Right forelimb (tissue), 1 donor: ENCODE measurements at places on chromosomes 3 and 15.

- DNase-seq = peak; percentile 72
Observed at GRCh38 chr3:50124052-50124799, 30.9 kb upstream of the SEMA3F start.

DNA sequence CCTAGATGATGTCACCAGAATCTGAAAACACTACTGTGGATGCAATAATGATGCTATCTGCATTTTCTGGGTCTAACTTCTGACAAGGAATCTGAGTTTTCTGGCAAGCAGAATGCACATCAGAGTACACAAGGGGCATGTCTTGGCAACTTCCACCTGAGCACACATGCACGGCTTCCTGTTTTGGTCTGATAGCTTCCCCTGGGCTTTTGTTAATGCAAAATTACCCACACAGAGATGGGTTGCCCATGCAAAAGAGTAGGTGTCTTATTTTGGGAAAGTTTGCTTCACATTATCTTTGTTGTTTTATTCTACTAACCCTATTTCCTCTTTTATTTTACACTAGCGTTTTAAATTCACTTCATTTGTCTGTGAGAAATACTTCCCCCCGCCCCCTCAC, 74.2 kb upstream of the SATB1 start:
- DNase-seq = no peak

- no peak for DNase-seq
Observed at GRCh38 chr3:127383656-127384179, 95.9 kb upstream of the PRR20G start.

DNA sequence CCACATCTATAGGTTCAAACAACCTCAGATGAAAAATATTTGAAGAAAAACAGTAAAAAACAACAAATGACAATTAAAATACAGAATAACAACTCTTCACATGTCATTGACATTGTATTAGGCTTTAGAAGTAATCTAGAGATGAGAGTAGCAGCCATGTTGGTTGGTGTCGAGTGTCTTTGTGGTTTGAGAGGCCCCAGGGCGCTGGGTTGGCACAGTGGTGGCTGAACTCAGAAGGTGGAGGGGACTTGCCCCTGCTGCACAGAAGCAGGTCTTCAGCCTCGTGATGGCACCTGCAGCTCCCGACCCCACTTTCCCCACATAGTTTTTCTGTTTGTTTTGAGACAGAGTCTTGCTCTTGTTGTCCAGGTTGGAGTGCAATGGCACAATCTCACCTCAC, 187.2 kb downstream of the OSBPL10 start:
- no peak for DNase-seq

DNA sequence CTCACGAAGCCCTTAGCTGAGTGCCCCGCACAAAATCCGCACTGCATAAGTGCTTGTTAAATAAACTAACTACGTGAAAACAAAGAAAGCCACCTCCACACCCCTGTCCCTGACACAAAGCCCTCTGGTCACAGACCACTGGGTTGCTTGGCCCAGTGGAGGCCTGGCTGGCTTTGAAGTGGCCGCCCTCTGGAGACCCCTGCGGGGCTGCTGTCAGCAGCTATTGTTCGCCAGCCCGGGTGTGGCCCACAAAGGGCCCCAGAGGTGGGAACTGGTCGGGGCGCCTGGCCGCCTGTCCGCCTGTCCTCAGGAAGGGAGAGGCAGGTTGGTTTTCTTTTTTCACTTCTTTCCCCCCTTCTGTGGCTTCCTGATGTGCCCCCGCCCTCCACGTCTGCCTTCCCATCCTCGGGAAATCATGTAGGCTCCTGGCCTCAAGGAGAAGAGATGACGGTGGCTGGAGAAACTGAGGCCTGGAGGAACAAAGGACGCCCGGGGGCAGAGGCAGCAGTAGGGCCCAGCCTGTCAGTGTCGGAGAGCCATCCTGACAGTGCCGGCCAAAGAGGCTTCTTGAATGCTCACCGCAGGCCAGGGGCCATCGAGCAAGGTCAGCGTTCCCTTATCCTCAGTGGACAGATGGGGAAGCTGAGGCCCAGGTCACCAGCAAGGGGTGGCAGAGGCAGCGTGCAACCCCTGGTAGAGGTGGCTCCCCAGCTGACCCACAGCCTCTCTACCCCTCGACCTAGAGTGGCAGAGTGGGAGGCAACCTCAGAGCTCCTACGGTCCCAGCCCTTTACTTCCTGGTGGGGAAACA, 61.1 kb downstream of the SLC6A6 start:
- no peak for DNase-seq

DNA sequence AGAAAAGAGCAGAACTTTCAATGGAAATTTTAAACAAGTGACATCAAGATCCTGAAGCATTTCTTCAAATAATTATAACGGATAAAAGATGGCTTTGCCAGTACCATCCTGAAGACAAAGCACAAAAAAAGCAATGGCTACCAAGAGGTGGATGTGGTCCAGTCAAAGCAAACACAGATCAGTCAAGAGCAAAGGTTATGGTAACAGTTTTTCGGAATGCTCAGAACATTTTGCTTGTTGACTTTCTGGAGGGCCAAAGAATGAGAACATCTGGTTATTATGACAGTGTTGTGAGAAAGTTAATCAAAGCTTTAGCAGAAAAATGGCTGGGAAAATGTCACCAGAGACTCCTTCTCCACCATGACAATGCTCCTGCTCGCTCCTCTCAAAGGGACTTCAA, 31.5 kb downstream of the FEM1B start:
- DNase-seq = no peak
